ENCODE measurements at places on chromosomes 1 and 21.

- DNase-seq = no peak
These were observed 6.7 kb upstream of the PTGER3 start for GRCh38 chr1:71054281-71054731.

- DNase-seq = peak; percentile 31
These were observed 17.6 kb downstream of the FCRL4 start for GRCh38 chr1:157580179-157580827.

GRCh38 chr1:183242556-183242955 is 56.5 kb downstream of the LAMC2 start:
- no peak for DNase-seq

- DNase-seq = no peak
These were observed 145.2 kb downstream of the NTMT2 start for GRCh38 chr1:170290991-170291390.

Data from non-pigmented ciliary epithelial cell (primary cell).